ENCODE measurements at places on chromosomes 13 and 19. TPM values are rescaled to one million over a fixed set of nuclear protein-coding genes. Genes with fewer than 3 reads are reported as not detected.

Gene ASF1B
- not detected for total RNA-seq

Gene ZNF681
- total RNA-seq, result 7.3 TPM

Gene ZNF792
- 4.4 TPM for total RNA-seq

Gene ZNF563
- 9.7 TPM for total RNA-seq

Gene DIRAS1
- total RNA-seq, result 6.3 TPM

Gene TNFSF9
- not detected for total RNA-seq

Gene ZSCAN4
- total RNA-seq, result not detected

Gene C1QTNF9
- total RNA-seq, result not detected

Gene CYSLTR2
- total RNA-seq, result 1.6 TPM

Gene RNF225
- total RNA-seq, result not detected

Gene RXFP2
- total RNA-seq, result 4.1 TPM

Gene PRR20B
- total RNA-seq, result not detected

- peak; percentile 77 for DNase-seq
Measured at GRCh38 chr19:13007292-13008045, 12.2 kb downstream of the NFIX start.

DNA sequence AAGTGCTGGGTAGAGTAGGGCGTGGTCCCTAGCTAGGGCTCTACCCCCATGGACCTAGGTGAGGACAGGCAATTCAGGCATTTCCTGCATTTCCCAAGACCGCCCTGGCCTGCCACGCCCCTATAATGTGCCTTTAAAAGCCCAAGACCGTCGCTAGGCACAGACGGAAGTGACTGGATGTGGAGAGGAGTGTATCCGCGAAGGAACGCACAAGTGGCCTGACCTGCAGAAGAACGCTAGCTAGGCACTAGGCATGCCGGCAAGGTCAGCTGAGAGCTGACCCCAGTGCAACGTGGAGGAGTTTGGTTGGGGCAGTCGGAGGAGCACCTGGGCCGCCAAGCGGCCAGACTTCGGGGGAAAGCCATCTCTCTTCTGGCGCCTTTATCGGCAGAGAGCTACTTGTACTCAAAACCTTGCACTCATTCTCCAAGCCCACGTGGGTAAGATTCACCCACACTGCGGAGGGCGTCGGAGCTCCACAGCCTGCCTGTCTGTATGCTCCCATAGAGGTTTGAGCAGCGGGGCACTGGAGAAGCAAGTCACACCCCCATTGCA lies 370.0 kb downstream of the FGF9 start:
- no peak for DNase-seq

DNA sequence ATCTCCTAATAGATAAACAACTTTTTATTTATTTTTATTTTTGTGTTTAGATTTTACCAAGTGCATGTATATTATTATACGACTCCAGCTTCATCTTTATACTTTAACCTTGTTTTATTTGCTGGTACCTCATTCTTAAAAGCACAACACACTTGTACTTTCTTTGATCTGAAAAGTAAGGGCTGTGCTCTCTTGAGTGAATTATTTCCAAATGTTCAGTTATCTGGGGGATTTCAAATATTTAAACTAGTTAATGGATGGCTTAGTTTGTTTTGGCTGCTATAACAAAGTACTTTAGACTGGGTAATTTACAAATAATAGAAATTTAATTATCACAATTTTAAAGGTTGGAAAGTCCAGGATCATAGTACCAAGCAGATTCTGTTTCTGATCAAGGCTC lies 1148.2 kb upstream of the PCDH9 start:
- DNase-seq, result no peak

GRCh38 chr19:2607712-2608601 lies 94.5 kb downstream of the GNG7 start:
- DNase-seq, result no peak

GRCh38 chr13:107457686-107458085 lies 757.6 kb downstream of the LIG4 start:
- no peak for DNase-seq

DNA sequence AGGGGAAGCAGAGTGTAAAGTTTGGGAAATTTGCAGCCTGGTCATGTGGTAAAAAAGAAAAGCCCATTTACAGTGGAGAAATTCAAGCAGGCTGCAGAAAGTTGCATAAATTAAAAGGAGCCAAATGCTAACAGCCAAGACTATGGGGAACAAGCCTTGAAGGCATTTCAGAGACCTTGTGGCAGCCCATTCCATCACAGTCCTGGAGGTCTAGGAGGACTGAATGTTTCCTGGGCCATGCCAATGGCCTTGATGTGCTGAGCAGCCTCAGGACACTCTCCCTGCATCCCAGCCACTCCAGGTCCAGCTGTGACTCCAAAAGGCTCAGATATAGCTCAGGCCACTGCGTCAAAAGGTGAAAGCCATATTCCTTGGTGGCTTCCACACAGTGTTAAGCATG lies 1202.4 kb upstream of the ATXN8OS start:
- DNase-seq, result no peak

DNA sequence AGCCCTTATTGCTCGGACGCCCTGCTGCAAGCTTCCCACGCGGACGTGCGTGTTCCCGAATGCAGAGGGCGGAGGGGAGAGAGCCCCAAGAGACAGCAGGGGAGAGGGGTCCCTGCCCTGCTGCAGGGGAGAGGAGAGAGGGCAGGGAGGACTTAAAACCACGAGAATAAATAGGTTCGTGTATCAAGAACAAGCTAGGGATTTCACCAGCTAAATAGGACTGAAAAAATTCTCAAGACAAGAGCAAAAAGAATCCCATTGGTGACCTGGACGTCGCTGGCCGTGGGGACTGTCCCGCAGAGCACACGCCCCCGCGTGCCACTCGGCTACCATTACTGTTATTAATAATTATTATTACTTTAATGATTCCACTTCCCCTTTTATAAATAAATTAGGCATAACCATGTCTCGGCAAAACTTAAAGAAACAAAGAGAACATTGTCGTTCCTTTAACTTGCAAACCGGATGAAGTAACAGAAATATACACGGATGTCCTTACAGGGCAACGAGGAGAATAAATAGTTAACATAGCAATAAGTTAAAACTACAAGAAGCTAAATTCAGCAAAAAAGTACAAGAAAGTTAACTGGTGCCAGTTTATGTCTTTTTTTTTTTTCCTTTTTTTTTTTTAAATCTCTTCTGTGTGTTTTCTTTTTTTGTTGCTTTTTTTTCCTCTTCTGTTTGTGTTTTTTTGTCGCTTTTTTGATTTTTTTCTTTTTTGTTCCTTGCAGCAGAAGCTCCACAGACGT lies 16.6 kb downstream of the PRKCSH start:
- no peak for DNase-seq

- no peak for DNase-seq
Measured at GRCh38 chr13:48978942-48979601, 3.4 kb downstream of the FNDC3A start.

GRCh38 chr13:73608157-73608516 lies 526.1 kb downstream of the KLF12 start:
- no peak for DNase-seq

DNA sequence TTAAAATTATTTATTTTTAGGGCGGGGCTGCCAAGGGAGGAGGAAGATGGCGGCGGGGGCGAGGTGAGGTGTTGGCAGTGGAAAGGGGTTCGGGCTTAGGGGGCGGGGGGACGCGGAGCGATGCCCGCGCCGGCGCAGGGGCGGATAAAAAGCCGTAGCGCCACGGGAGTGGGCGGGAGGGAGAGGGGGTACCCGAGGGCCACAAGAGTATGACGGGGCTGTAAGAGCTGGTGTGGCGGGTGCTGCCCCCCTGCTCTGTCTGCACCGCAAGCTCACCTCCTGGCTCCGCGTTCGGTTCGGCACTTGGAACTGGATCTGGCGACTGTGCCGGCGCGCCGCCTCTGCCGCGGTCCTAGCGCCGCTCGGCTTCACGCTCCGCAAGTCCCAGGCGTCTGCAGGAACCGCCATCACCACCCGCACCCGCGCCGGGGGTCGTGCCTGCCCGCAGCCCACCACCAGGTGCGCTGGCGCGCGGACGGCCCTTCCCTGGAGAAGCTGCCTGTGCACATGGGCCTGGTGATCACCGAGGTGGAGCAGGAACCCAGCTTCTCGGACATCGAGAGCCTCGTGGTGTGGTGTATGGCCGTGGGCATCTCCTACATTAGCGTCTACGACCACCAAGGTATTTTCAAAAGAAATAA lies 265.2 kb upstream of the SGCG start:
- peak; percentile 54 for DNase-seq

DNA sequence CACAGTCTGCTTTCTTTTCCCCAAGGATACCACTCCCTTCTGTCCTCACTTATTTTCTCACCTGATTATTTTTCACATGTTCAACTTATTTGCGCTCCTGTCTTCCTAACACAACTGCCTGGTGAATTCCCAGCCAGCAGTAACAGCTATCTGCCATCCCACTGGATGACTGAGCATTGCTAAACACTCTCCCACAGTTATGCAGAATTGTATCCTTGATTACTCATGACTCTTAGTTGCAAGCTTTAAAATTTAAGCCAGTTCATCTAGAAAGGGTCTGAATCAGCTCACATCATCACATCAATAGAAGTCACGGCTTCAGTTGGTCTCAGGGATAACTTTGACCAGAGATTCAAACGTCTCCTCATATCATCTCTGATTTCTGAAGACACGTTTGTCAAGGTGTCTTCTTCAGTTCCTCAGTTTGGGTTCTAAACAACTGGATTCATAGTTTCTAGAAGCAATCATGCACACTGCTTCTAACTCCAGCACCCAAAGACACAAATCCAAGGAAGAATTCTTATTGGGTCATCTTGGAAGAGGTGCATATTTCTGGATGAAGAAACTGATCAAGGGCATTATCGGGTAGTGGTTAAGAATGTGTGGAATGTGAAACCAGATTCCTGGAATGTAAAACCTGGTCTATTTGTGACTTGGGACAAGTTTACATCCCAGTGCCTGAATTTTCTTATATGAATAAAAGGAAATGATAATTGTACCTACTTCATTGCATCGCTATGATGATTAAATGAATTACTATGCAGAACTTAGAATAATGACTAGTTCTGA lies 13.9 kb upstream of the DACH1 start:
- DNase-seq, result no peak

GRCh38 chr13:51283371-51283770 lies 56.1 kb upstream of the SERPINE3 start:
- DNase-seq, result no peak

DNA sequence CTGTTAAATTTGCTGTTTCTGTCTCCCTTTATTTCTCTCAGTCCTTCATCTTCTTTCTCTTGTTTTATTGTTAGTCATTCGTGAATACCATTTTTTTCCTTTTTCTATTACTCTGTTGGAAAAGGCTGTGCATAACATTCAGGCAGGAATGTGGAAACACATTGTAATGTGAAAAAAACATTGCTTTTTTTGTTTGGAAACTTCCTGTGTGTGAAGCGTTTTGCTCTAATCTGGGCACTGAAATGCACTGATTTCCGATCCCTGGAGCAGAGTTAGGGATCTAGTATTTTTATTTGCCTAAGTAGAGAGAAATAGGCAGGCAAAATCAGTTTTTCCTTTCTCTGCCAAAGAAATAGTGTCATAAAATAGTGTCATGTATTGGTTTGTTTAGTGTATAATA lies 155.5 kb downstream of the PCCA start:
- no peak for DNase-seq

DNA sequence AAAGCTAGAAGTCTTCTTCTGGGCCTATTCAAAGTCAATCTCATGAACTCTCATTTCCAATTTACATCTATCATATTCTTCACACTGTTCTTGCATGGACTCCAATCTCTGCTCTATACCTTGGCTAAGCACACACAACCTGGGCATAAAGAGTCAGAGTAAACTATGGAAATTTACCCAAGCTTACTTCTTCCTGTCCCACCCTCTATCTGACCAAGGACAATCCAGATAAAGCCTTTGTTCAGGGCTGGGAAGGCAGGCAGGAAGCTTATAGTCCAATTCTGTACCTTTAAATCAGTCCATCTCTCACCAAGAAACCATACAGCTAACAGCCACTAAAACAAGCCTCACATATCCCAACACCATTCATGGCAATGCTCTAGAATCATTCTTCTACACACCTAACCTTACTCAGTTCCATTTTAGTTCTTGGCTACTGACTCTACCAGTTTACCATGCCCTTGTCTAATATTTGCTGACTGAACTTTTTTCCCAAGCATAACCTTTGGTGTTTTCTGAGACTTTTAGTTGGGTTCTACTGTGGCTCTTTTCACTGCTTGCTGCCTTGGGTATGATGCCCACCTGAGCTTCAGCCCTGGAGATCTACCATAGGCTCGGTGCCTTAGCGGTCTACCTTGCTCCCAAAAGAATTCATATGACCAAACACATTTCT lies 38.9 kb downstream of the N4BP2L2 start:
- DNase-seq, result no peak

DNA sequence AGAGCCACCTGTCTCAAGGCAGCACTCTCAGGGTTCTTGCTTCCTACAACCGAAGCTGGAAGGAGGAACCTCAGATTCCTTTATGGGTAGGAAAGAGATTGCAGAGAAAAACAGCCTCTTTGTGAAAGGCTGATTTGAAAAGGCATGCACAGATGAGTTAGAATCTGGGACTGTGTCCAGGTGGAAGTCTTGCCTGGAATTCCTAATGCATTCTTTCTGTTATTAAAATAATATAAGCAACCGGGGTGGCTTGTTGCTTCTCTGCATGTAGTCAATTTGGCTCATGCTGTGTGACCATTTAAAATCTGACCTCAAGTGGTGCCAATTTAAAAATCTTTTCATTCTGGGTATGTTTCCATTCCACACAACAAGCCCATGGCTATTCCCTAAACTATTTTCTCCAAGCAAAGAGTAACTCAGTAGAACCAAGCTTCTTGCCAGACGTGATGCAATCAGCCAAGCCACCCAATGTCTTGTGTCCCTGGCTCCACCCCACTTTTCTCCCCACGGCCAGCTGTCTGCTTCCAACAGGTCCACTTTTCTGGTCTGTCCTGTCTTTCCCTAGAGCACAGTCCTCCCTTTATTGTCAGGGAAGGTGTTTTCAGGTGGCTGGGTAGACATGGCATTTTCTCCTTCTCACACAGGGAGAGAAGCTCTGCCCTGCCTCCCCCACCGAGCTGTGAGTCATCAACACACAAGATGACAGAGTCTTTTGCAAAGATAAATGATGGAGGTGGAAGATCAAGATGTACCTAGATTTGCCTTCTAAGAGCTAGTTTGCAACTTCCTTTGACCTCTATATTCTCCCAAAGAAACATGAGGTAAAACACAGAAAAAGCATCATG lies 394.3 kb downstream of the FOXO1 start:
- DNase-seq, result peak; percentile 84

DNA sequence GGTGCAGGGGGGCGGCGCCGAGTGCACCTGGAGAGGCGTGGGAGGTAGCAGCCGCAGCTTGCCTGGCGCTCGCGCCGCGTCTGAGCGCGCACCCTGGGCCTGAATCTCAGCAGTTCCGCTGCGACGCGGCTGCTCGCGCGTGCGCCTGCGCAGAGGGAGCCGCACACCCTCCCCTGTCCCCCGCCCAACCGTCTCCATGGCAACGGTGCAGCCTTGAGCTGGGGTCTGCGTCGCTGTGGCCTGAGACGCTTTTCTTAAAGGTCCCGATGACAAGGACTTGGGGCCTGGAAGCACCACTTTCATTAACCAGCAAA lies at the start of gene PNMA8B:
Gene PNMA8B (minus strand): TSS at position 82 of the 314 bp plus-strand sequence. CDS start 402 bp downstream, outside the sequence.
- DNase-seq, result no peak

GRCh38 chr19:39413272-39413910 lies 922 bp downstream of the PLEKHG2 start:
- DNase-seq, result peak; percentile 82

GRCh38 chr13:26051657-26052311 lies at the start of gene SHISA2:
TSS of gene SHISA2 (minus strand) at chr13:26052016. CDS start at chr13:26050975, 1,041 bp downstream.
- no peak for DNase-seq

- no peak for DNase-seq
Measured at GRCh38 chr19:4991996-4992698, 23.2 kb downstream of the KDM4B start.

GRCh38 chr19:35184884-35185283 lies 30.3 kb downstream of the FXYD5 start:
- DNase-seq, result no peak

- peak; percentile 55 for DNase-seq
Measured at GRCh38 chr13:20924758-20925394, 22.3 kb upstream of the XPO4 start.

GRCh38 chr13:84360822-84361221 lies 478.5 kb upstream of the SLITRK1 start:
- DNase-seq, result no peak

Data from uterus (tissue), 4 donors.